ENCODE measurements at places on chromosomes 2 and 18.

DNA sequence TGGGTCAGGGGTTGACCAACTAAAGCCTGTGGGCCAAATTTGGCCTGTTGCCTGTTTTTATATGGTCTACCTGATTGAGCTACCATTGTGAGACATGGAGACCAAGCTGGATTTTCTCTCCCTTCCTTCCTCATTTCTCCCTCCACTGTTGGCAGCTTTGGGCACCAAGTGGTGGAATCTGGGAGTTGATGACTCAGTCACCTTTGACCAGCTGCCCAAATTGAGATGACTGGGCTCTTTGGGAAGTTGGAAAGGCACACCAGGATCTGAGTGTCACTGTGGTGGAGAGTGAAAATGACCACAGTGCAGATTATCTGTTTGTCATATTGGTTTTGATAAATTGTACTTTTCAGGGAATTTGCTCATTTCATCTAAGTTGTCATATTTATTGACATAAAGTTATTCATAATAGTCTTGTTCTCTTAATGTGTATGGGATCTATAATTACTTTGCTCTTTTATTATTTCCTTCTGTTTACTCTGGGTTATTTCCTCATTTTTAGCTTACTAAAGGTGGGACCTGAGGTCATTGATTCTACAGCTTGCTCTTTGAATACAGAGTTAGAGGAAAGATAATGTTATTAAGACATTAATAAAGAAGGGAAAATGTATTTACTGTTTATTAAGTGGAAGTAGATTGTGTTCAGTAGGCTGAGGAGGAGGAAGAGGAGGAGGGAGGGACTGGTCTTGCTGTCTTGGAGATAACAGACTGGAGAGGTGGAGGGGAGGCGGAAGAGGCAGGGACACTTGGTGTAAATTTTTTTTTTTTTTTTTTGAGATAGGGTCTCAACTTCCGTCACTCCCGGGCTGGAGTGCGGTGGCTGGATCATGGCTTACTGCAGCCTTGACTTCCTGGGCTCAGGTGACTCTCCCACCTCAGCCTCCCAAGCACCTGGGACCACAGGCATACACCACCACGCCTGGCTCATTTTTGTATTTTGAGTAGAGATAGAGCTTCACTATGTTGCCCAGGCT, 31.8 kb downstream of the AGFG1 start:
- DNase-seq = no peak

DNA sequence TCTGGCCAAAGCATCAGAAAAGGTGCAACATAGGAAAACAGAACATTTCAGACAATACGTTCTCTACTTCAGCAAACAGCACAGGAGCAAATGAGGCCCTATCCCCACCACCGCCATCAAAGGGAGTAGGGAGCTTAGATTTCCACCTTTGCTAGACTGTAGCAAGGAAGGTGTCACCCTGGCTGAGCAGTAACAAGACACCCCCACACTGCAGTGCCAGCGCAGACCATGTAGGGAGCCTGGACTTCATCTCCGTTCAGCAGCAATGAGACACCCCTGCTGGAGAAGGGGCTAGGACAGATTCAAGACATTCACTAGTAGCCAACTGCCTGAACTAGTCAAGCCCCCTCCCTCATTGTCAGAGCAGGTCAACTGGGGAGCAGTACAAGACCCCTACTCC, 160.1 kb upstream of the CBLN2 start:
- DNase-seq = no peak

GRCh38 chr2:234243871-234244565, 193.5 kb downstream of the SPP2 start:
- no peak for DNase-seq

- DNase-seq = no peak
These were observed 17.5 kb upstream of the DOK6 start for GRCh38 chr18:69383186-69383585.

DNA sequence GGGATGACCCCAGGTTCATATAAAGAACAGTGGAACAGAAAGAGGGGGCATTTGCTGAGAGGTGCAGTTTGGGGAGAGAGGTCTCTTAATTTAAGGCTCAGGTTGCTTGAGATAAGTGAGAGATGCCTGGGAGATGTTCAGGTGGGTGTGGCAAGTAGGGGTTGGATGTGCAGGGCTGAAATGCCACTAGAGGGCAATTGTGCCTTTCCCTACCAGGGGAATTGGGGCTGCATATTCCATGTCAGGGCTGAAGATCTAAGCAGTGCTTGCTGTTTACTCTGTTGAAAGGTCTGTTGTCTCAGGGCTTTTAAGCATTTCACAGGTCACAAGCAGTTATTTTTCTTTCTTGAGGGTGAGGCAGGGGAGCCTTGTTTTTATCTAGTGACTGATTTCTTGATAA, 7.8 kb downstream of the CCDC85A start:
- no peak for DNase-seq

- DNase-seq = no peak
These were observed 343.4 kb upstream of the HS6ST1 start for GRCh38 chr2:128662051-128662471.

- no peak for DNase-seq
These were observed 402.4 kb upstream of the LRRTM1 start for GRCh38 chr2:80706951-80707350.

- no peak for DNase-seq
These were observed 460.8 kb downstream of the RNF144A start for GRCh38 chr2:7377916-7378569.

DNA sequence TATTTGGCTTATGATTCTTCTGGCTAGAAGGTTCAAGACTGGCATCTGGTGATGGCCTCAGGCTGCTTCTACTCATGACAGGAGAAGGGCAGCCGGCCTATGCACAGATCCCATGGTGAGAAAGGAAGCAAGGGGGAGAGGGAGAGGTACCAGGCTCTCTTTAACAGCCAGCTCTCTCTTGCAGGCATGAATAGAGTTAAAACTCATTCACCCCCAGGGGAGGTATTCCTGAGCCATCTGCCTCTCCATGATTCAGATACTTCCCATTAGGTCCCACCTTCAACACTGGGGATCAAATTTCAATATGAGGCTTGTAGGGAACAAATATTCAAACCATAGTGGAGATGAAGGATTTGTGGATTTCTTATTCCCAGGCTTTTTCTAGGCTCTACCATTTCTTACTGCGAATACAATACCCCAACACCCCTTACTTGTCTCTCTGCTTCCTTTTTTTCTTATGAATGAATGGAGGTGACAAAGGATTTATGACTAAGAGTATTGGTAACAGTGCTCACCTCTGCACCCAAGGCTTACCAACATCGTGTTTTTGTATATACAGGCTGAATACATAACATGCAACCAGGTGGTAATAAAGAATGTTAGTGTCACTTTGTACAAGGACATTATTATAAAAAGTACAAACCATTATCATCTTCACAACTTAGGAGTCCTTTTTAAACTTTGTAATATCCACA, 454.6 kb upstream of the TRIB2 start:
- no peak for DNase-seq
